ENCODE measurements at places on chromosomes 1 and 21.

DNA sequence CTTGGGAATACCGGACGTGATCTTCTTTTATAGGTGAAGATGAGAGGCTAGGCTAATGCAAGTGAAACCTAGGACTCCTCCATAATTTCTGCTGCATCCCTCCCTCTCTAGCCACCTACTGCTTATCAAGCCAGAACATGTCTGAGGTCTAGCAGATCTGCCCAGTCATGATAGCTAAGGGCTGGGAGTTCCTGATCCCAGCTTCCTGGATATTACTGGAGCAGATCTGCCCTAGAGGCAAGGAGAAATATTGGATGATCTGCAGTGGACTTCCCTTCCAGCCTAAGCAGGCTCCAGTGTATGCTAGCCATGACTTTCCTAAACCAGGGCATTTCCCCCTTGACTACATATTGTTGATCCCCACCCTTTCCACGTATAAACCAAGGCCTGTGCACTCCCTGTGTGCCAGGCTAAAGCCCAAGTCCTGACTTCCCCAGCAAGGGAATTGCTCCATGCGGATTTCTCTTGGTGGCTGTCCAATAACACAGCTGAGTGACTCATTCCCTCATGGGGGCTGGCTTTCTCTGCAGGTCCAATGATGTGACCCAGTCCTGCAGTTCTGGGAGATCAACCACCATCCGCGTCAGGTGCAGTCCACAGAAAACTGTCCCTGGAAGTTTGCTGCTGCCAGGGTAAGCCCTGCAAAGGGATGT lies 15.5 kb upstream of the SARS1 start:
- no peak for DNase-seq

- DNase-seq, result no peak
Observed at GRCh38 chr1:115283681-115284146, 54.3 kb downstream of the NGF start.

GRCh38 chr1:67308136-67308535 lies 463 bp downstream of the IL12RB2 start:
- DNase-seq, result no peak

GRCh38 chr1:204941421-204942338 lies 71.0 kb downstream of the NFASC start:
- DNase-seq, result peak; percentile 31

DNA sequence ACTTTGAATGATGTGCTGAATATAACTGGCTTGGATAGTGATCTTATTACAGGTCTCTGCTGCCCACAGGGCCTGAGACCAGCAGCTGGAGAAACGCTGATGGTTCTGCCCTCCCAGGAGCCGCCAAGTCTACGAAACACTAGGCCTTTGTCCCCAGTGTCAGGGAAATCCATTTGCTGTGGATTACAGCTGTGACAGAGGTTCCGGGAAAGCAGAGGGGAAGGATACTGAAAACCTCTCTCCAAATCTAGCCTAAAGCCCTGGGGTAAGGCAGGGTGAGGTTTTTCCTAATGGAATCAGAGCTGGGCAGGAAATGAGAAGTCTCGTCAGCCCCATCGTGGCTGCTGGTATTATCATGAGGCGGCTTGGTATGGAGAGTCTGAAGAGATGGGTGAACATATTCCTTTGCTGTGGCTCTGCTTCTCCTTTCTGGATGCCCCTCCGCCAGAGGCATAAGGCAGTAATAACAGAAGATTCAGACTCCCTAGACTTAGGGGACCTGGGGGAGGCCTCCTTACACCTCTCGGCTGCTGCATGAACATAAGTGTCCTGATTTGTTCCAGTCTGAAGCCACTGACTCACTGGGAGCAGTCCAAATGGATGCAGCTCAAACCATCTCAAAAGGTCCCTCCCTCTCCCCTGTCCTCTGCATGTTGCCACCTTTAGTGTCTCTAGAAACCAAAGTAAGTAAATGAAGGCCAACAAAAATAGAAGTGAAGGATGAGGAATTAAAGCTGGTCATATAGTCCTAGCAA lies 48.1 kb downstream of the PHC2 start:
- no peak for DNase-seq

DNA sequence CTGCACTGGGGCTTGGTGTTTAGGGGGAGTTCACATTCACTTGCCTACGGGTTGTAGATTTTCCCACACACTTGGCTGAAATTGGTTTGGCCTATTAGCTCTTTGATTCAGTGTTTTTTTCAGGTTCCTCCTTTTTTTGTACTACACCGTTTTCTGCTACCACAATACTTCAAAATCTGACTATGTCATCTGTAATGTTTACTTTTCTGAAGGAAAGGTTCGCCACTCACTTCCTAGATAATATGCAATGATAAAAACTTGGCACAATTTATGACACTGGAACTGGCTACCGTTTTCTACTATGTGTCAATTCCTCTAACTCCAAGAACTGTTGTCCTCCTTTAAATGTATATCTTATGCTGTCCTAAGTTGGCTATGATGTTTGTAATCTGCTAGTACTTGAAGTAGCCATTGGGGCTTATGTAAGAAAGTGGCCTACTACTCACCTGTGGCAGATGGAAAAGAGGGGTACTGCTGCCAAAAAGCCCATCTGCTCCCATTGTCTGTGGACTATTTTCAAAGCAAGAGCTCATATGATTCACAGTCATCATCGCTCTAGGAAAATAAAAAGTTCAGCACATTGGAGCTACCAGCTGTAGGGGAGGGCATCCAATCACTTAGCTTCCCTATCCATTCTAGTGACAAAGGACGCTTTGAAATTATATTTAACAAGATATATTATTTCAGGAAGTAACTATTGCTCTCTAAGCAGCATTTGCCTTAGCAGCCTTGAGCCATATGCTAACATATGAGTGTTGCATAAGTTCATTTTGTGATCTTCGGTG lies 42.4 kb upstream of the BACH1 start:
- DNase-seq, result no peak

DNA sequence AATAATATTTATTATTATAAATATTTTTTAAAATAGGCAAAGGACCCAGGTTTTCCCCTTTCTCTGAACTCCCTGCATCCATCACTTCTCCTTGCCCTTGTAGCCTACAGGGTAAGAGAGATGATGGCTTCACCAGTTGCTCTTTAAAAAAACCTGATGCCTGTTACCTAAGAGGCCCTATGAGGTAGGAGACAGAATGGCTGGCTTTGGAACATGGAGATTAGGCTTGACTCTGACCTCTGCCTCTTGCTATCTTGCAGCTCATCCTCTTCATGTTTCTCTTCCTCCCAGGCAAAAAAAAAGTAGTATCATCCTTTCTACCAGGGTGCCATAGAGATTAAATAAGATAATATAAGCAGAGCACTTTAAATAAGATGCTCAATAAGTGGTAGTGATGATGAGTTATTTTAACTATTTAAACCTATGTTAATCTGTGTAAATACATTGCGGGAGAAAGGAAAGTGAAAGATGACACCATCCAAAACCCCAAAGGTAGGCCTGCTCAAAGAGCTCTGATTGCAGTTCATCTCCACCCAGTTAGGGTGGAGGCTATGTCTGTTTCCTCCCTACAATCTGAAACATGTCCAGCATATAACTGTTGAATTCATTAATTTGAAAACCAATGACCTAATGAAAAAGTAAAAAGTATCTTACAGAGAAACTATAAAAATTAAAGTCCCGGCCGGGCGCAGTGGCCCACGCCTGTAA lies 51.8 kb downstream of the RGS2 start:
- no peak for DNase-seq

DNA sequence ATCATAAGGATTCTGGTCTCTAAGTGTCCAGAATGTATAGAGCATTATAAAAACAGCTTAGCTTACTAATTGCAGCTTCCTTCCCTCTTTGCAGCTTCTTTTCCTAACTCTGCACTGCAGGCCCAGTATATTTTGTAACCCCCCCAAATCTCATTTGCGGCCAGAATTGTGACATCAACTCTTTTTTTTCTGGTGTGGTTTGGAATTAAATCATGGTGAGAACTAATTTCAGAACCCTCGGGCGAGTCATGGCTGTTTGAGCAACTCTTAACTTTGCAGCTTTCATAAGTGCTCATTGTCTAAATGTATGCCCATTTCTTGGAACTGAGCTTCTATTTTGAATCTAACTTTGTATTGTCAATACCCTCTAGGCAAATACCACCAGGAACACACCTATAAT lies 187.4 kb downstream of the CYYR1 start:
- DNase-seq, result no peak

GRCh38 chr1:118926261-118926660 lies 61.9 kb downstream of the TBX15 start:
- no peak for DNase-seq

DNA sequence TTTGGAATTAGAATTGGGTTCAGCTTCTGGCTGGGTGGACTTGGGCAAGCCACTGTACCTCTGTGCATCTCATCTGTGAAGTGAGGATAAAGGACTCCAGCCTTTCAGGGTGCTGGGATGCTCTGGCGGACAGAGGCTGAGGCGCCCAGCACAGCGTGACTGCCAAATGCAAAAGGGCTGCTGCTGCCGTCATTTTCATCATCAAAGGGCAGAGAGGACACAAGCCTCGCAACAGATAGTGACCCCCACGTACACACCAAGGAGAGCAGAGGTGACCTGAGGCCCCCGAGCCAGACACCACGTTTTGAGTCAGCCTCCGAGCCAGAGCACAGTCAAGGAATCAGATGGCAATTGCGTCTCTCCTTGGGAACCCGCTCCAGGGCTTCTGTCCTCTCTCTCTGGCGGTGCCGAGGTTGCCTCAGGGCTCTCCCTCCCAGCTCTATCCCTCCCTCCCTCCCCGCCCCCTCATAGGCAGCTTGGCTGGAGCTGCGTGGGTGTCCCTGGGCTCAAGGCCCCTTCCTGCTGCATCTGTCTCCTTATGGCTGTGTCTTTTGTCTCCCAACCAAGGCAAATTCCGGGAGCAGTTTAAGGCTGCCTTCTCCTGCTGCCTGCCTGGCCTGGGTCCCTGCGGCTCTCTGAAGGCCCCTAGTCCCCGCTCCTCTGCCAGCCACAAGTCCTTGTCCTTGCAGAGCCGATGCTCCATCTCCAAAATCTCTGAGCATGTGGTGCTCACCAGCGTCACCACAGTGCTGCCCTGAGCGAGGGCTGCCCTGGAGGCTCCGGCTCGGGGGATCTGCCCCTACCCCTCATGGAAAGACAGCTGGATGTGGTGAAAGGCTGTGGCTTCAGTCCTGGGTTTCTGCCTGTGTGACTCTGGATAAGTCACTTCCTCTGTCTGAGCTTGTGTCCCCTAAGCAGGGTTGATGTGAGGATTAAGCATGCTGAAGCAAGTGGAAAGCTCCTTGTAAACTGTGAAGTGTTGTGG lies 9.0 kb downstream of the HCRTR1 start:
- no peak for DNase-seq

DNA sequence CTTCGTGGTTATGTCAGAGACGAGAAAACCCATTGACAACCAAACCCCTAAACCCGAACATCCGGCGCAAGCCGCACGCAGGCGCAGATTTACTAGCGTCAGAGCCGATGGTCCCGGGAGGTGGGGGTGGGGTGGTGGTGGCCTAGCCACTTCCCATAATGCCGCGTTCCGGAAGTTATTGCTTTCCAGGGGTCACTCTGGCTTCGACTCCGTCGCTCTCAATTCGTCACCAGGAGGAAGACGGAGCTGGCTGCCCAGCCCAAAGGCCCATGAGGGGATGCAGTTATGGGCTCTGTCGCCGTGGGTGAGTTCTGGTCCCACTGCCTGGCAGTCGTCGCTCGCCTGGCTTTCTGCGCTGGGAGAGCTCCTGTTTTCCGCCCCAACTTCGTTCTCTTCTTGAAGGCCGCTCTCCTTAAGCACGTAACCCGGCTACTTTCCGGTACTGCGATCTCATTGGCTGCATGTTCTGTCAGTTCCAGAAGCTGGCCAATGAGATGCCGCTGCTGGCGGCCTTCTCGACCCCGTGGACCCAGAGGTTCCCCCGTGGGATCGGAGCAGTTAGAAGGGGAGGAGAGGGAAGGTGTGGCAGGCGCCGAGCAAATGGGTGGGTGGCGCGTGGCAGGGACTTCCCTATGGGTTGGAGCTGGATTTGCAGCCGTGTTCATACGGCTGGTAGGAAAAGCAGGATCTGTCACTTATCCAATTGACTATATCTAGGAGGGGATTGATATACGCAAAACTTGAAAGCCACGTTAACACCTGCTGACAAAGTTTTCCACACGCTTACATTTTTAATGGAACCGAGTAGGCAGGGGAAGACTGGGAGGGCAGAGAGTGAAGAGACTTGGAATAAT lies at the start of gene USP16:
TSS of gene USP16 (plus strand) at position 195 of the 854 bp plus-strand sequence. CDS start 3,246 bp downstream, outside the sequence.
- peak; percentile 83 for DNase-seq

DNA sequence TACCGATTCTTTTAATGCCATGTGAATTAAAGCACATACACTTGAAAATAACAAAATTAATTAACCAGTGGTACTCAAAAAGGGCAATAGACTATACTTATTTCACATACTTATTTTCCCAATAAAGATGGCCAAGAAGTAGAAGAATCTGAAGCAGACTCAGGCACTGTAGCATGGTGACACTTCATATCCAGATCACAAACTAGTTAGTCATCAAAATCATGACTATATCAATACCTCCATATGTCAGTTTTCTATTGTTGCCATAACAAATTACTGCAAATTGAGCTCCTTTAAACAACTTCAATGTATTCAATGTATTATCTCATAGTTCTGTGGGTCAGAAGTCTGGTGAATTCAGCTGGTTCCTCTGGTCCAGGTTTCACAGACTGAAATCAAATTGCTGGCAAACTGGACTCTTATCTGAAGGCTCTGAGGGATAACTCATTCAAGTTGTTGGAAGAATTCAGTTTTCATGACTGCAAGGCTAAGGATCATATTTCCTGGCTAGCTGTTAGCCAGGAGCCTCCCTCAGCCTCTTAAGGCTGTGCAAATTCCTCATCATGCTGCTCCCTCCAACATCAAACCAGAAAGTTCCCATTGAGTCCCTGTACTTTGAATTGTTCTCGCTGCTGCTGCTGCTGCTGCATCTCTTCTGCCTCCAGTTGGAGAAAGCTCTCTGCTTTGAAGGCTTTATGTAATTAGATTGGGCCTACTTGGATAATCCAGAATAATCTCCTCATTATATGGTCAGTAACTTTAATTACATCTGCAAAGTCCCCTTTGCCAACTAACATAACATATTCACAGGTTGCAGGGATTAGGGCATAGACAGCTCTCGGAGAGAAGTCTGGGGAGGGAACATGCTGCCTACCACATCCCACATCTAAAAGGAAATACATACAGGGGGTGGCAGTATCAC lies 91.5 kb downstream of the MRPL39 start:
- DNase-seq, result no peak

DNA sequence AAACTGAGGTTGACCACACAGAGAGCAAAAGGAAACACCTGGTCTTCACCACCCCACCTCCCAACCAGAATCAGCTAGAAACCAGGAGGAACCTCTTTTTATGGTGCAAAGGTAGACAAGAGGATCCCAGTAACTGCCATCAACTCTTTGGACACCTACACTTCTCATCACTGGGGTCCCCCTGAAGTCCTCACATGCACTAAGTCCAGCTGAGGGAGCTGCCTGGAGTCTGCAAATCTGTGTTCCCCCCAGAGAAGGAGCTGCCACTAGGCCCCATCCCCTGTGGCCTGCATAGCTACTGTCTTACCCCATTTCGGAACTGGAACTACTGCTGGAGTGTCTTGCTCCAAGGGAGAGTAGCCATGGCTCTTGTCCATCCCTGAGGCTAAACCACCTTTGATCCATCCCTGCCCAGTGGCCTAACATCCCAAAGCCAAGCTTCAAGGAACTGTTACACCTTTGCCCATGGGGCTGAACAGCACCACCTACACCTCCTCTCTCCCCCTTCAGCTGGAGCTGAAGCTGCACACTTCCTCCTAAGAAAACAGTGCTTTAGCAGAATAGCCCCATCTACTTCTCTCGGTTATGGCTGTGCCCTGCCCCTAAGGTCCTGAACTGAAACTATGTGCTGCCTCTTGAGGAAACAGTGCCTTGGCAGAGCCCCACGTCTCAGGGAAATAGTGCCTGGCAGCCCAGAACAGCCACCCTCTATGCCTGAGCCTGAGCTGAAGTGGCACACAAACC lies 85.4 kb upstream of the CD53 start:
- DNase-seq, result no peak
